ENCODE measurements at places on chromosomes 7 and 10.

- DNase-seq, result peak; percentile 44
These were observed at the start of gene KMT2C for GRCh38 chr7:152435384-152436110. KMT2C (minus strand) TSS chr7:152436003; CDS start chr7:152435786, 217 bp downstream.

DNA sequence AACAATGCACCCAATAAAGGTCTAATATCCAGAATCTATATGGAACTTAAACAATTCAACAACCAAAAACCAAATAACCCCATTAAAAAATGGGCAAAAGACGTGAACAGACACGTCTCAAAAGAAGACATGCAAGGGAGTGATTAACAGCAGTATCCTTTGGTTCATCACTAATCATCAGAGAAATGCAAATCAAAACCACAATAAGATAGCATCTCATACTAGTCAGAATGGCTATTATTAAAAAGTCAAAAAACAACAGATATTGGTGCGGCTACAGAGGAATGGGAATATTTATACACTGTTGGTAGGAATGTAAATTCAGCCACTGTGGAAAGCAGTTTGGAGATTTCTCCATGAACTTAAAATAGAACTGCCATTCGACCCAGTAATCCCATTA lies 46.6 kb downstream of the MSRB2 start:
- DNase-seq, result no peak

- DNase-seq, result no peak
These were observed 33.4 kb downstream of the PDGFA start for GRCh38 chr7:486216-486743.

DNA sequence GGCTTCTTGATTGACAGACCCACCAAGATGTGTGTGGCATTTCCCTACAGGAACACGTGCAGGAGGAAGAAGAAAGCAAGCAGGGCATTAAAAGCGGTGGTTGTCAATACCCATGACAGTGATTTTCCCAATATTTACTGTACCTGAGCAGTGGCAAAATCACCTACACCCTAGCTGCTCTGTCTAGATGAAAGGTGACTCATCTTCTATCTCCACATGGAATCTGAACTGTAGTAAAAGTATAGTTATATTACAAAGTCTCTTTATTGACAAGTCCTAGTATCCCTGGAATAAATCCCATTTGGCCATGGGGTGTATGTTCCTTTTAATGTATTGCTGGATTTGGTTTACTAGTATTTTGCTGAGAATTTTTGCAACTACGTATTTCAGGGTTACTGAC lies 458.8 kb upstream of the SORCS1 start:
- DNase-seq, result no peak

DNA sequence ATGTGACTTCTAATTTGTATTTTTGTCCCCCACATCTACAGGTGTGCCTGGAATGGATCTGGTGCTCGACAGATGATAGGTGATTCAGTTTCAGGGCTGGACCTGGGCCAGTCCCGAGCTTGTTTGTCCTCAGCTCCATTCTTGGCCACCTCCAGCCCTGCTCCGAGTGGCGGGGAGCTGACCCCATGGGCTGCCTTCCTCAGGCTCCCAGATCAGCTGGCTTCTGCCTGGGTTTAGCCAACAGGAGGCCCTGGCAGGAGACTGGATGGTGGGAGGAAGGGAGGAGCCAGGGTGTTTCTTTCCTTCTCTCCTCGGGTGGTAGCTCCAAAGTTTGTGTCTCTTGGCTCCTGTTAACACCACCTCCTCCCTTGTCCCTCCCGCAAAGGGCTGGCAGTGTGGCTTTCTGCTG lies 75.2 kb downstream of the CDH23 start:
- DNase-seq, result no peak

- no peak for DNase-seq
These were observed 279.2 kb downstream of the THSD7A start for GRCh38 chr7:11552676-11553296.

DNA sequence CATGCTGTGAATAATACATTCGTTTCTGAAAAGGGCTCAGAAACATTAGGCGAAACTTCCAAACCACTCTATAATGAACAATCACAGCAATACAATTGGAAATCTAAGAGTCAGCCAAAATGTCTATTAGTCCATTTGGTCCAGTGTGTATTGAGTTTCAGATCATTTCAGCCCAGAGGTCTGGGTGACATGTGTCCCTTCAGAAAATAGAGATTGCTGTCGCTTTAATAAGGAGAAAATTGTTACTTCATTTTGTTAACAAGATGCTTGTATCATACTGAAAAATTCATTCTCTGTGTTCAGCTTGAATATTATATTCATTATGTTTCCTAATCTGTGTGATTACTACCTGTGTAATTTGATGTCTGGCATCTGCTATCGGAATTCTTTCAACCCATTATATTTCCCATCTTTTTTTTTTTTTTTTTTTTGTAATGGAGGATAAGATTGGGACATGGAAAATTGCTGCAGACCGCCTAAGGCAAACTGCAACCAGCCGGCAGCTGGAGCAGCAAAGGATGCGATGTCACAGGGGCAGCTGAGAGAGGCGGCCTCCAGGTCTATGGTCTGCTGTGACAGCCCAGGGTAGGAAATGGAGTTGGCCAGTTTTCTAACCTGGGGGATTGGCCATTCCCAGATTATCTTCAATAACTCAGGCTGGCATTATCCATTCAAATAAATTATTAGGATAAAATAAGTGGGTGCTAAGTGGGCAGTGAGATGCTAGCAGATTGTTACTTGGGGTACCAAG lies 170.9 kb upstream of the NPVF start:
- DNase-seq, result no peak

DNA sequence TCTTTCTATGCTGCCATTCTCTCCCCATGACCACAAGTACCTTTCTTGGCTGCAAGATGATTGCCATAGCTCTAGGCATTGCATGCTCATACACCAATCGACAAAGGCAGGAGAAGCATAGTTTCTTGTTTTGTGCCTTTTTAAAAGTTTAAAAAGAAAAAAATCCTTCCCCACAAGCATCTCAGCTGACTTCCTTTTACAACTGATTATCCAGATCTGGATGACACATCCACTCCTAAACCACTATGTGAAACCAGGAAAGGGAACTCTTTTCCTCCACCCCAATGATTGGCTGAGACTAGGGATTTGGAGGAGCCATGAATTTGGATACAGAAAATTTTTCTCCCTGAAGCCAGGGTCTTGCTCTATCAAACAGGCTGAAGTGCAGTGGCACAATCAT lies 14.5 kb upstream of the LRRC4 start:
- peak; percentile 33 for DNase-seq

GRCh38 chr10:115094416-115095140 lies 1.4 kb downstream of the ATRNL1 start:
- no peak for DNase-seq

- peak; percentile 76 for DNase-seq
These were observed 9.8 kb downstream of the LARP4B start for GRCh38 chr10:921471-922414.

- no peak for DNase-seq
These were observed 77.5 kb upstream of the KMT2E start for GRCh38 chr7:104936546-104936945.

GRCh38 chr10:115957012-115957399 lies 316.0 kb downstream of the GFRA1 start:
- DNase-seq, result no peak

DNA sequence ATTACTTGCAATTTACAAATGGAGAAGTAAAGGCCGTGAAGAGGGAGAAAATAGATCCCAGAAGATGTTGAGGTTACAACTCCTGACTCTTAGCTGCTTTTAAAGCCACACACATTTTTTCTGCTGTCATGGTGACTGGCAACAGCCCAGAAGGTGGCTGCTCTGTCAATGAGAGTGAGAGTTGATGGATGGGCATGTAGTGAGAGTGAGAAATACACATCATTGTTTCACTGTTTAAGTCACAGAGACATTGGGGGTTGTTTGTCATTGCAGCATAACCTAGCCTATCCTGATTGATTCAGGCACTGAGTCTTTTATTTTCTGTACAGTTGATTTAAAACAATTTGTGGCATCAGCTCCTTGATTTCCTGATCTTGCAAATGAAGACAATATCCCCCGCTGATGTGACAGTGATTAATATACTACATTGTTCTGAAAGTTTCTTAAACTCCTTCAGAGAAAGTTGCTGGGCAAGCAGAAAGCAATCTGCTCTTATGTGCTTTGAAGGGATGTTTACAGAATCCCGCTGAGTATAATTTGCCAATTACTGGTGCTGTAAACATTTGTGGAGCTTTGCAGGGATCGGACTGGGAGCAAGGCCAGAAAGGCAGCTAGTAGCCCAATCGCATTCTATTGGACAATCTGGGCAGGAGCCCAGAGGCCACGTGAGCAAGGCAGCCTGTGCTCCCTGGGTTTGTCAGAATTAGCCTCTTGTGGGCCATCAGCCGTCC lies 229.6 kb downstream of the PRPF18 start:
- peak; percentile 66 for DNase-seq

DNA sequence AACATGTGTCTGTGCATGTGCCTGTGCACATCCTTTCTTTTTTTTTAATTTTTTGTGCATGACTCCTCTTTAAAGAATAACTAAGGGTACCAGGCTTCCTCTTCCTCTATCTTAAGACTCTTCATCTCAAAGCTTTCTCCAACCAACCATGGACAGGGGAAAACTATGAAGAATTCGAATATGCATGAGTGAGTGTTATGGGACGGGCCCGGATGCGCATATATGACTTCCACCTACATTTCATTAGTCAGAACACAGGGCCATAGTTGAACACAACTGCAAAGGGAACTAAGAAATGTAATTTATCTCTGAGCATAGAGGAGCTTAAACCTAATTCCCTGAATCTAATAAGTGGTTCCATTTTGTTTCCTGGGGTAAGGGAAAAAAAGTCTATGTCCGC lies 270.3 kb upstream of the SORCS1 start:
- DNase-seq, result no peak

DNA sequence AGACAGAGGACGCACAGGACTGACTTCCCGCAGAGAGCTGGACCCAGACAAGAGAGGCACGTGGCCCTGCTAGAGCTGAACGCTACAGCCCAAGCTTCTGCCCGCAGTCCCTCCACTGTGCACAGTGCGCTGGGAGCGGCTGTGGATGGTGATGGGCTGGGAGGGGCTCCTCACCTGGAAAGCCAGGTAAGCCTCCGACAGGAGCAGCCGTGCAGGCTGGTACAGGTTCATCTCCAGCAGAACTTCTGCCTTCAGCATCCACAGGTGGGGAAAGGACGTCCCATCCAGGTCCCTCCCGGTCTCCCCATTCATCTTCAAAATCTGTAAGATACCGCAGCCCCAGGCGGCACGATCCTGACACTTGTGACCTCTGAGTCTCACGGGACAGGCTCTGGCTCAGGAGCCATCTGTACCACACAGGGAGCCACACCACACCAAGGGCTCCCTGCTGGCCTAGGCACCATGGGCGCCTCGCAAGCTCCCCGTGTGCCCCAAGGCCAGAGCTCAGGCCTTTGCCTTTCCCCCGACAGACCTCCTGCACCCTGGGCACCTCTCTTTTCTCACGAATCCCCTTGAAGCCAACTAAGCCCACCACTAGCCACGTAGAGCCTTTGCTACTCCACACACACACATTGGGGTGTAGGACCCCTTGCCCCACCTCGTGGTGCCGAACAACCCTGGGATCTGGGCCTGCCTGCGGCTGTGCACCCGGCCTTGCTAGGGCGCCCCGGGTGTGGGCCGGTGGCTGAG lies 76.3 kb downstream of the CFAP46 start:
- DNase-seq, result no peak

GRCh38 chr7:105189859-105190492 lies 176.0 kb downstream of the KMT2E start:
- DNase-seq, result no peak

DNA sequence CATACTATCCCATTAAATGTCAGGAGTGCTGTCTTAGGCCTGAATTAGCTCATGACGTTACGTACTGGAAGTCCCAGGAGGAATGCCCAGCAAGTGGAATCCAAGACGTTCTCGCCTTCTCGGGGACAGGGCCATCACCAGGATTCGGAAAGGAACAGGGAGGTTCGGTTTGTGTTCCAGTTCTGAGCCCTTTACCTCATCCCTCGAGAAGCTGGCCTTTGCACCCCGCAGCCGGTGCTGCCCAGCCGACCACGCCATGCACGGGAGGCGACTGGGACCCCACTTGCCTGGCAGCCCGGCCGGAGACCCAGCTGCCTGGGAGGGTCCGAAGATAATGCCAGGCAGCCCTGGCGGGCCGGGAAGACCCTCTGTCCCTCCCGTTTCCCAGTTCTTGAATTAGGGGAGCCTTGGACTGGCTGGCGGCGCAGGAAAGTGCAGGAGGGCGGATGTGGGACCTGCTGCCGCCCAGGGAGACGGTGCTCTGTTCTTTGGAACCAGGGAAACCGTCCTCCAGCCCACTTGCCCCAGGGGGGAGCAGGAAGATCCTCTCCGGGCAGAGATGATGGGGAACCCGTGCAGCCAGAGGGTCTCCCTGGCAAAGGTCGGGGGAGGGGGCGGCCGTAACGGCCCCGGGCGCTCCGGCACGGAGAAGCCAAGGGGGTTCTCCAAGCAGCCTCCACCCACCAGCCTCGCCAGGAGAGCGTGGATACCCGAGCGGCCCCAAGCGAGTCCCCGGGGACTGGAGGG lies 671 bp upstream of the CHST3 start:
- DNase-seq, result peak; percentile 58

DNA sequence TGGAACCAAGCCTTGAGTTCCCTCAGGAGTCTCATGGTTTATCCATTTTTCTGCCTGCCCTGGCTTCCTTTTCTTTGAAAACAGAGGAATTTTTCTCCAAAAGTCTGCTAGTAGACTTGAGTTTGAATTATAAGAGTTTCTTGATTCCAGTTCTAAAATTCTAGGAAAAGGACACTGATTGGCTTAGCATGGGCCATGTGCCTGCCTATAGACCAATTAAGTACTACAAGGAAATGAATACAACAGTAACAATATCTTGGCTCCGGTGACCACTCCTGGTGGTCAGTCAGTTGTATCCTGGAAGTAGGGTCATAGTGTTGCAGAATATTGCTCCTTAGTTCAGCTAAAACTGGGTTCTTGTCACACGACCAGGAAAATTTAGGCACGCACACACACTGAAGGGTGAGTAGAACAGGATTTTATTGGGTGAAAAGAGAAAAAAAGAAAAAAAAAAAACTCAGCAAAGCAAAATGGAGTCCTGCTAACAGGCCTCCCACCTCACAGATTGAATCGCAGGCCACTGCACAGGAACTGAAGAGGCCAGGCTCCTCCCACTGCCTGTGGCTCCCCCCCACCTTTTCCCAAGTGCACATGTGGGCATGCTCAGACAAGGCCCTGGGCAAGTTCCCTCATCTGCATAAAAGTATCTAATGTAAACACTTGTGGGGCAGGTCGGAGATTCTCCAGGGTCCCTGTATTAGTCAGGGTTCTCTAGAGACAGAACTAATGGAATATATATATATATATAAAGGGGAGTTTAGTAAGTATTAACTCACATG lies 155.1 kb downstream of the LYZL1 start:
- no peak for DNase-seq
